ENCODE measurements at places on chromosomes 2 and 18. TPM values are rescaled to one million over a fixed set of nuclear protein-coding genes. Genes with fewer than 3 reads are reported as not detected.
A peak's percentile ranks its signal among the peaks of the same experiment; 100 is the strongest.

The SCRN3 gene
- 14.7 TPM for total RNA-seq

The SPP2 gene
- not detected for total RNA-seq

The TWSG1 gene
- 41.6 TPM for total RNA-seq

The RAB6C gene
- 0.40 TPM for total RNA-seq

The NCKAP1 gene
- 126 TPM for total RNA-seq

The IGFBP5 gene
- 79.1 TPM for total RNA-seq

The KIF5C gene
- total RNA-seq: 0.30 TPM

The CCDC74B gene
- total RNA-seq: 0.96 TPM

The DYSF gene
- total RNA-seq: 5.0 TPM

The SH3RF3 gene
- 5.5 TPM for total RNA-seq

The SH2D6 gene
- not detected for total RNA-seq

DNA sequence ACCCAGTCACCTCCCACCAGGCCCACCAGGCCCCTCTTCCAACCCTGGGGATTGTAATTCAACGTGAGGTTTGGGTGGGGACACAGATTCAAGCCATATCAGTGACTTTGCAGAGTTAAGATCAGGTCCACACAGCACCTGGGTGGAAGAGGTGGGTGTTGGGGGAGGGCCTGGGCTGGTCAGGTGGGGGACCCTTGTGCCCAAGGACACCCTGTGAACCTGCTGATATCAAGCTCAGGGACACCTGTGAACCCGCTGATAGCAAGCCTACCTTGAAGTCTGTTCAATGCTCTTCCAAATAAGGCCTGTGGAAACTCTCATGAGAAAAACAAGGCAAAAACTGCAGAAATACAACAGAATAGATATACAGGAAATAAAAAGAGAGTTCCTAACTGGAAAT, 19.9 kb upstream of the TPO start:
- DNase-seq: no peak

DNA sequence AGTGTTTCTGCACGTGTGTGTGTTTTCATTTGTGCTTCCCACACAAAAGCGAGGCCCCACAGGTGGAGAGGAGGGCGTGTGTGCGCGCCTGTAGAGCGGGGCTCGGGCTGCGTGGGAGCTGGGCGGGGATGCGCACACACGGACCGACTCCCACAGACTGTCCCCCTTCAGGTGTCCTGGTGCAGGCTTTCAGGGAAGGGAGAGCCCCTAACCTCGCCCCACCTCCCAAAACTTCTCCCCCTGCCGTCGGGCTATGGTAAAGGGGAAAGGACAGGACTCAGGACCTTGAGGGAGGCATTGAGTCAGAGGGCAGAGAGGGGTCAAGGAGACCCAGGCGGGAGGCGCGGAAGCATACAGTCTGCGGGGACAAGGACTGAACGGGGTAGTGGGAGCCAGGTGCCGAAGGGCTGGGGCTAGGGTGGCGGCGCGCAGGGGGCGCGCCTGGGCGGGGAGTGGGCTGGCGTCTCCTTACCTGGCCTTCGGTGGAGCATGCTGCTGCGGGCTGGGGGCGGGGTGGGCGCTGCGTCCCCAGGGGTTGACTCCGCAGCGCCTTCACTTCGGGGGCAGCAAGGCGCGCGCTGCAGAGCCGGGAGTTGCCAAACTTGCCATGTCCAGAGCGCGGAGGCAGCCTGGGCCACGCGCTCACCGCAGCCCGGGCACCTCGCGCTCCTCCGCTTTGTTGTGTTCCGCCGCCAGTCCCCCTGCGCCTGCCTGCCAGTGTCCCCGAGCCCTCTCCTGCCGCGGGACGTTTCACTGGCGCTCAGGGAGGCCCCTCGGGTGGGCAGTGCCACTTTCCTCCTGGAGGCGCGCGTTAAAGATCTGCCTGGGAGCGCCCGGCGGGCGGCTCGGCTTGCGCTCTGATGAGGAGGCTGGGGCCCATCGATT, 302.0 kb downstream of the NCKAP5 start:
- DNase-seq: no peak

DNA sequence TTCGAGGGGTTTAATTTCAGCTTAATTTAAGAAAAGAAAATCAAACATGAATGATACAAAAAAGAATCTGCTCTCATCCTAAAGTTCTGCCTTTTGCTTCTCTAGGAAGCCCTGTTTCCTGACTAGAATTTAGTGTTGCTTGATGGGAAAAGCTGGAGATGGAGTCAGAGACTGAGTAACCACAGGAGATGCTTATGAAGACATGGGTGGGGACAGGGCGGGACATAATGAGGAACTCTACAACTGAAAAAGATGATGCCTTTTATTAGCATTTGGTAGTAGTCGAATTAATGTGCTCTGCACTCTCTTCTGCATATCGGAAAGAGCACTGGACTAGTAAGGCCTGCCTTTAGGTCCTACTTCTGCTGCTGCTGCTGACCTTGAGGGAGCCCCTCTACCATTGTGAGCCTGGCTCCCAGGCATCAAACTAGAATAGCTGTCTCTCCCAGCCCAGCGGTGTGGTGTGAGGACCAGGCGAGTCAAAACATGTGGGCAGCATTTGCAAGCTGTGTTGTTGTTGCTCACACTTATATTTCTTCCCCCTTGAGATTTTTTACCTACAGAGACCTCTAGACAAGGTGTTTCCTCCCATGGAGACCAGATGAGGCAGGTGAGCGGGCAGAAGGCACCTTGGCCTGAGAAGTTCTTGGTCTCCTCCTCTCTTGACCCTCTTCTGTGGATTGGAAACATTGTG, 61.5 kb downstream of the INPP4A start:
- no peak for DNase-seq

DNA sequence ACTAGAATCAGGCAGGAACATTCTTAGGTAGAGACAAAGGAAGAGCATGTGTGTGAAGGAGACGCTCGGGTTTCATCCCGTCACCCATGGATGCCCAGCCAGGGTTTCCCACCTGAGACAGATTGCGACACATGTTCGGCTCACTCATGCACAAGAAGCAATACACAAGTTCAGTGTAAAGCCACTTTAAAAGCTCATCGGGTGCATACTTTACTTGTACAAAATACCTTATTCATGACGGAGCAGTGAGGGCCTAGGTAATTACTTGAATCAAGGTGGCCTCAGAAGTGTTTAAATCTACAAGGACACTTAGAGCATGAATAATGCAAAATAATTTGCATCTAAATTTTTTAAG, 42.0 kb downstream of the ZEB2 start:
- DNase-seq: no peak

DNA sequence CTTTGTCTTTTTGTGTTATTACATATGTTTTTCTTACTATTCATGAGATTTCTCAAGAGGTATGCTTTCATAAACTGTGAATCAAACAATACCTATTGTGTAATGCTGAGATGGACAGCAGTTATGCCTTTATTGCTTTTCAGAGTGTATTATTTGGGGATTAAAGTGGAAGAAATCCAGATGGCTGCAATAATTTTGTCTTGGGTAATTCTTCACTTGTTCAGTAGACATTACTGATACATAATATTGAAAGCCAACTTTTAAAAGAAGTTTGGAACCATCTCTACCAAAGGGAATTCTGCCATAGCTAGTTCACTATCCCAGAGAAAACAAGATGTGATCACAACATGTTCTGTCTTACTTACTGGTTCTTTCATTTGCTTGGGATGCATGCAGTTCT, 253.4 kb upstream of the ZSWIM2 start:
- no peak for DNase-seq

DNA sequence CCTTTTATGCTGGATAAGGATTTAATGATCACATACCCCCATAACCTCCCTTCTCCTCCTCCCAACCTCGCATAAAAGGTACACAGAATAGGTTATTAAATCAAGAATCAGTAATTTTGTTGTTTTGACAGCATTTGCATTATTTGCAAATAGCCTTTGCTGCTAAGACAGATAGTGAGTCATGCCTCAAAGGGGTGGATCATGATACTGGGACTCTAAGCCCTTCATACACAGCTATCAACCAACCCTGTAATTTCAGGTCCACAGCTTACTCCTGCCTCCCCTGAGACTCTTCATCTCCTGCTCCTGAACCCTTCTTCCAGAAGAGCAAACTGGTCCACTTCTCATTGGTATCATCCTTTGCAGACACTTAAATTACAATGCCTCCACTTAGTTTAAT, 73.8 kb upstream of the KLHL29 start:
- no peak for DNase-seq

DNA sequence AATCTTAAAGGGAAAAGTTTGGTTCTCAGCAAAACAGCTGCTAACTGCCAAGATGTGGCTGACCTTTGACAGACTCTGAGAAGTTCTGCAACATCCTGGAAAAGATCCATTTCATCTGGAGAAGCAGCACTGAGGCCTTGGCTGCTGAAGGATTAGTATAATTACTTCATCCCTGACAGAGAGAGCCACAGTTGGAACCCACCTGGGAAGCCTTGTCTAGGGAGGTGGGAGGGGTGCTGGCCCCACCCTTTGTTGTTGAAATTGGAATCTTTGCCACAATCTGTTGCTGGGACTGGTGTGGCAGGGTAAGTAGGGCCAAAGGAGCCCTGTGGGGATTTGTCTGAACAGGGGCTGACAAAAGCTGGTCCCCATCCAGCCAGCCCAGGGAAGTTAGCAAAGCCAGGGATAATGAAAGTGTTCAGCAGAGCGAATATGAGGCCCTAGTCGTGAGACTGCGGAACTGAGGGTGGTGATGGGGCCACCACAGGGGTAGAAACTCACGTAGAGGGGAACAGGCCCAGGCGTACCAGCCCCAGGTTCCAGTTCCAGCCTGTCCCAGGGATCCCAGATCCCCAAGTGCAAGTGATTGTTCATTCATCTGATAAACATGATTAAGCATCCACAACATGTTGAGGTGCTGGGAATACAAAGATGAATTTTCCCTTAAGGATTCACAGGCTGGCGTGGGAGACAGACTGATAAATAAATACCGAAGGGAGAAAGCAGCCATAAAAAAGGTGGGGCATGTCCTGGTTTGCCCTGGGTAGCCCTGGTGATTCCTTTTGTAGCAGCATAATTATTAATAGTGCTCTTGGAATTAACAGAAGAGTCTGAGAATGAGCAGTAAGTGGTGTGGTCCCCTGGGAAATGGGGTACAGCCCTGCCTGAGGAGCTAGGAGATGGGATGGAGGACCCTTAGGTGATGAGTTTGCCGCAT, 60.0 kb downstream of the MYO1B start:
- DNase-seq: peak; percentile 68

- DNase-seq: no peak
These were observed 18.5 kb downstream of the RRM2 start for GRCh38 chr2:10140841-10141610.

DNA sequence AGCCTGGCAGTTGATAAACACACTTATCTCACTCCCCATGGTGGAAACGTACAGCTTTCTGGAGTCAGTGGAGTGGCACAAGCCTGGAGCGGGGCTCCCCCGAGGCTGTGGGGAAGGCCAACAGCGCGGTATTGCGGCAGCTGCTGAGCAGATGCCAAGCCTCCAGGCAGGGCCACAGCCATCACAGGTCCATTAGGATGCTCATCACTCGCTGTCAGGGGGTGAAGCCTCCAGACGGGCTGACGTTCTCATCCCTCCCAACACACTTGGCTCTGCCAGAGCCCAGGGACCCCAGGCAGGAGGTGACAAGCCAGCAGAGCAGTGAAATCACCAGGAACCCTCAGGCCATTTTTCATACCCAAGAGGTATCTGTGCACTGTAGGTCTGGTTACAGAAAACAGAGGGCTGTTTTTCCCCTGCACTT, 529.2 kb upstream of the KLHL29 start:
- DNase-seq: no peak

DNA sequence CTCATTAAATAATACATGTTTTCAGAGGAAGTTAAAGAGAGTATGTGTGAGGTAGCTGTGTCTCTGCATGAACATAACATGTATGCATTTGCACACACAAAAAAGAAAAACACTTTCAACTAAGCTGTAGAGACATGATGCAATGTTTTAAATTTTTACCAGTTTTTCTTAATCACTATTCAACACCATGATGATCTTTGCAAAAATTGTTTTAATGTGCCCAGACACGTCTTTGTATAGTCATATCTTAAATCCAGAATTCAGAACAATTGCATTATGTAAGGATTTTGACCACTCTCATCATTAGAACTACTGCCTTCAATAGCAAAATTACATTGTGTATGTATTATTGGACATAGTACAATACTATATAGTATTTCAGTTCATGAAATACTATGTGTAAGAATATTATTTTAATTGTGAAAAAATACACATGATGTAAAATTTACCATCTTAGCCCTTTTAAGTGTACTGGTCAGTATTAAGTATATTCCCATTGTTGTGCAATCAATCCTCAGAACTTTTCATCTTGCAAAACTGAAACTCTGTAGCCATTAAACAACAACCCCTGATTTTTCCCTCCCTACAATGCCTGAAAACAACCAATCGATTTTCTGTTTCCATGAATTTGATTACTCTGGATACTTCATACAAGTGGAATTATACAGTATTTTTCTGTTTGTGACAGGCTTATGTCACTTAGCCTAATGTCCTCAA, 104.5 kb upstream of the ACVR2A start:
- no peak for DNase-seq

DNA sequence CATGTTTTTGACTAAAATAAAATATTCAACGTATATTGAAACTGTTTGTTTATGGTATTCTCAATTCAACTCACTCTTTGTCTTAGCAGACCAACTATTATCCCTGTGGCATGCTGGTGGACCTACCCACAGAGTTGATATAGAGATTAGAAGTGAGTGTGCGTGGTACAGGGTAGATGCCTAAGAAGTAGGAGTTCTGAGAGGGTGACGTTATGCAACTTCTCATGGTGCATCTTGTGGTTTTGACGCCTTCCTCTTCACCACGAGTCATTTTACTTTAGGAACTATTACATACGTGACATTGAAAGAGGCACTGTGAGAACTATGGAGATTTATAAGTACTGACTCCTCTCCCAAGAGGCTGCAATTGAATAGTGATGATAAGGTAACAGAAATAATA, 26.6 kb upstream of the NAPG start:
- no peak for DNase-seq

DNA sequence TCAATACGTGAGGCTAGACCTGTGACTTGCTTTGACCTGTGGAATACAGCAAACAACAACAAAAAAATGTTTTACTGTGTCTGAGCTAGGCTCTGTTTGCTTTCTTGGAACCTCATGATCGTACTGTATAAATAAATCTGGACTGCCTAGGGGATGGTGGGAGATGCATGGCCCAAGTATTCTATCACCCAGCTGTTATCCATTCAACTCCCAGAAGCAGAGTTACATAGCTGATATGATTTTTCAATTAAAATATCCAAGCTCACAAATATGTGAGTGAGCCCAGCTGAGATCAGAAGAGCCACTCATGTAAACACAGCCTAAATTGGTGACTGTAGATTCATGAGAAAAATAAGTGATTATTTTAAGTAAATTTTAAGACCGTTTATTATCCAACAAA, 154.1 kb upstream of the THUMPD2 start:
- DNase-seq: no peak

DNA sequence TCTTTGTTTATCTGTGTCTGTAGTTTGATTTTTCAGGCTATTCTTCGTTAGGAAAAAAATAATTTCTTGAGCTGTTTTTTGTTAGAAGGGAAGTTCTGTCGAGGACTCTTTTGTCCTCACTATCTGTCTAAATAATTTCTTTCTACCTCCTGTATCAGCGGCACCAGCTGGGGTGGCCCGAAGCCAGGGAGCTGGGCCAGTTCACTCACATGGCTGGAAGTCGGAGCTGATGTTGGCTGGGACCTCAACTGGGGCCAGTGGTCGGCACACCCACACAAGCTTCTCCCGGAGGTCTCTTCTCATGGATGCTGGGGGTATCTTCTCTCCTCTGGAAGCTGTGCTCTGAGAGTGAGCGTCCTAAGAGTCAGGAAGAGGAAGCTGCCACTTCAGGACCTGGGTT, 8.0 kb upstream of the PDIA6 start:
- DNase-seq: no peak
